ENCODE measurements at places on chromosomes 3 and 15. TPM values are rescaled to one million over a fixed set of nuclear protein-coding genes. Genes with fewer than 3 reads are reported as not detected.

- no peak for DNase-seq
These were observed 110.2 kb downstream of the TPRA1 start for GRCh38 chr3:127480196-127480954.

GRCh38 chr15:64430000-64430735 is 30.2 kb upstream of the ZNF609 start:
- DNase-seq, result no peak

GRCh38 chr3:37963016-37963415 is 27.6 kb upstream of the VILL start:
- no peak for DNase-seq

DNA sequence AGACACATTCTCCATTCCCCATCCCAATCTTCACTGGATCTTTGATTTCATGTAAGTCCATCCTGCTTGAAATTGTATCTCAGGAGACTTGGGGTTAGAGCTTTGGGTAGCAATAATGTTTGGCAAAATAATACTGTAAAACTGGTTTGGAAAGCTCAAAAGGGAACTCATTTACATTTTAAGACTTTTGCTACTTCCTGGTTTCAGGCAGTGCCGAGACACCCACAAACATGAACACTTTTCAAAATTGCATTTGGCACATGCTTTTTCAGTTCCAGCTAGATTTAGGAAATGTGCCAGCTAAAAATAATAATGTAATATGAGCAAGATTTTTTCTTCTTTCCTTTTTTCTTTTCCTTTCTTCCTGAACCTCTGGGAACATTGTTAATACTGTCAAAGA is 145.7 kb upstream of the CBLB start:
- no peak for DNase-seq

The TM6SF1 gene
- total RNA-seq, result 6.8 TPM
